ENCODE measurements at places on chromosomes 6 and 20.

DNA sequence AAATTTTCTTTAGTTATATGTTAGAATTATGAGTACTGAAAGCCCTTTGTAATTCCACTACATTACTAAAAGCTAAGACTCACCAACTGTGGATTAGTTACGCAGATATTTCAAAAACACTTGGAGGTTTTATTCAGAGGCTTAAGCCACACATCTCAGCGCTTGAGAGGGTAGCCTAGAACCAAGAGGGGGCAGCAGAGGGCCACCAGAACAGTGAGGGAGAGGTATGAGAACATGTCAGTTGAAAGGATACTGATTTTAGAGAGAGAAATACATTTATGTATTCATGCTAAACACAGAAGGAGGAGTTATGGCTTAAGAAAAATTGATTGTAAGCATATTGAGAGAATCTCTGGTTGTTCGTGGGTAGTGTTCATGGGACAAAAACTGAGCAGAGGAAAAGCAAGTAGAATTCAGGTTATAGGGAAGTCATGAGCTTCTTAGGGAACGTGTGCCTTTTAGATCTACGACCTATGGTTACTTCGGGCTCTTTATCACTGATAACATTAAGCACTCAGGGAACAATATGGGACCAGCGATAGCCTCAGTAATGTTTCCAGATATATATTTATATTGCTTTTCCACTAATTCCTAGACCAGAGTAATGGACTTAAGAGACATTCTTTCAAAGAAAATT, 20.4 kb upstream of the SERINC1 start:
- peak; percentile 32 for DNase-seq

DNA sequence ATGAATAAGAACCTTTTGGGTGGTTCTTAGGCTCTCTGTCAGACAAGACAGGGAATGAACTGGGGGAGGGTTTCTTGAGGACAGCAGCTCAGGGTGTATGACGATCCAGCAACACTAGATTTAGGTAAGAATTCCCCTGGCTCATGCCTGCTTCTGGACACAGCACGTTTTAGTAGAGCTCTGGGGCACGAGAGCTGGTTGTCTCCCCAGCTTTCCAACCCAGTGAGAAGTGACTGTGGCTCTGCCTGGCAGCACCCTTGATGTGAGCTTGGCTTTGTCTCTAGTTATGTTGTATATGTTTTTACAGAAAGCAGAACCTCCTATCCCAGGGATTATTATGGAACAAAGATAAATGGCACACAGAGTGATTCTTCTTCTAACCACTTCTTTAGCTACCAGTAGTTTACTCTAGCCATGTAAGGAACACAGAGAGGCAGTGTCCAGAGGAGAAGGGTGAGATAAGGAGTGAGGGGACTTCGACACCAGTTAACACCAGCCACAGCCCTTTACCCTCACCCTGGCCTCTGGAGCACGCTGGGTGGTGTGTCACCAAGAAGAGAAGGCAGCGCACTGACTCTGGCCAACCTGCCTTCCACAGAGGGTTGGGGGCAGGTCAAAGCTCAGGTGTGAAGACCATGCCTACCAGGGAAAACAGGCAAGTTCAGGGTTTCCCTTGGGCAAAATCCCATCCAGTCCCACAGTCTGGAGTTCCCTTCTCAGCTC, 3.9 kb downstream of the APOBEC2 start:
- DNase-seq, result no peak

DNA sequence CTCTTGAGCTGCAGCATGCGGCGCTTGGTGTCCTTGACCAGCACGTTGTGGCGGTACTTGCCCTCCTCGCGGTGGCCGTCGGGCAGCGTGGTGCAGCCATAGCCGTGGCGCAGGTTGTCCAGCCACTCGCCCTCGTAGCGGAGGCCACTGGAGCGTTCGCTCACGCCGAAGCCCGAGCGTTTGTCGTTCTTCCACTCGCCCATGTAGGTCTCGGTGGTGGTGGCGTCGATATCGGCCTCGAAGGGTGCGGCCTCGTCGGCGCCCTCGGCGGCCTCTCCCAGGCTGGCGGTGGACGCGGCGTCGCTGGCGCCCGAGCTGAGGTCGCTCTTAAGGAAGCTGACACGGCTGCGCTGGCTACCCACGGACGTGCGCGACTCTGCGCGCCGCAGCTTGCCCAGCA, 27.3 kb downstream of the JPH2 start:
- no peak for DNase-seq

DNA sequence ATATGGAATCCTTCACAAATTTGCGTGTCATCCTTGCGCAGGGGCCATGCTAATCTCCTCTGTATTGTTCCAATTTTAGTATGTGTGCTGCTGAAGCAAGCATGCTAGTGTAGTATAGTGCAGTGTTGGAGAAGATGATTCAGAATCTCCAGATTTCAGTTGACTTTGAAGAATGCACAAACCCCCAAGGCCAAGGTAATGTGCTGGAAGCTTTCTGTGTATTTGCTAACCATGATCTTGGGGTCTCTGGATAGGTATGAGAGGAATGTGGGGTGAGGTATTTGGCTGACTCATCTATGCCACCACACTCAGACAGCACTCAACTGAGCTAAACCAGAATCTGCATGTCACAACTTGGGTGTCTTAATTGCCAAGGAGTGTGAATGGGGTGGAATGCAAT, 42.6 kb upstream of the DEK start:
- DNase-seq, result no peak

GRCh38 chr6:7642791-7643190, 52.8 kb downstream of the SNRNP48 start:
- no peak for DNase-seq

DNA sequence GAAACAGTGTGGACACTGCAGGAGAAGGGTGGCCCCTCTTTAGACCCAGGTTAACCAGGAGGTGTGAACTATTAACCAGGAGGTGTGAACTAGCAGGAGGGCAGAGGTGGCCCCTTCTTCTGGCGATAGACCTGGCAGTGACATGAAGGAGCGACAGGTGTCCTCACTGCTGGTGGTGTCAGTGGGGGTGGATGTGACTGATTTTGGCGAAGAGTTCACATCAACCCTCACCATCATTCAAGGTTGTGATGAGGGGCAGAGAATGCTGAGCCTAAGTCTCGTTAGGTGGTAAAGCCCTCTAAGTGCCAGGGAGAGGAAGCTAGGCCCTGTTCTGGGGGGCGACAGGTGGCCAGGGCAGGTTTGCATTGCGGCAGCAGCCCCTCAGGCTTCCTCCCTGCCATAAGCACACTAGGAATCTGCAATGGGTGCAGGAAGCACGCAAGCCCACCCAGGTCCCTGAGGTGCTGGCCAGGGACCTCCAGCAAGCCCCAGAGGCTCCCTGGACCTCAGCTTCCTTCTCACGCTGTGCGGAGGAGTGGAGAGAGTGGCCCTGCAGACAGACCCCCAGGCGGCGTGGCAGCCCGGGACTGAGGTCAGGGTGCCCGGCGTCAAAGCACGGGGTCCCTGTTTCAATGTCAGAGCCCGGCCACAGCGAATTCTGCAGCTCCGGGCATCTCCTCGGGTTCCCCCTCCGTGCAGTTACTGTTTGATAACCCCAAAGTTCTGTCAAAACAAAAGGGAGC, 13.7 kb downstream of the NPEPL1 start:
- no peak for DNase-seq
